Activated T-helper 17 cell treated with anti-CD3 and anti-CD28 coated beads, Interleukin-2, amount 50 U/mL, for 72 hours (primary cell): ENCODE measurements at places on chromosomes 16 and 17. TPM values are rescaled to one million over a fixed set of nuclear protein-coding genes. Genes with fewer than 3 reads are reported as not detected.

The NUDT21 gene
- total RNA-seq: 288 TPM

The KCNH6 gene
- total RNA-seq: 0.05 TPM

The SDK2 gene
- total RNA-seq: 0.19 TPM

The OR1G1 gene
- not detected for total RNA-seq

The NECAB2 gene
- total RNA-seq: not detected

The KRTAP2-1 gene
- not detected for total RNA-seq

The POLDIP2 gene
- total RNA-seq: 109 TPM

The DNAH17 gene
- total RNA-seq: 1.2 TPM

The IKZF3 gene
- 119 TPM for total RNA-seq
